ENCODE measurements at places on chromosomes 4 and X.

- DNase-seq, result peak; percentile 74
These were observed 39.2 kb downstream of the COPS4 start for GRCh38 chr4:83074086-83074704.

DNA sequence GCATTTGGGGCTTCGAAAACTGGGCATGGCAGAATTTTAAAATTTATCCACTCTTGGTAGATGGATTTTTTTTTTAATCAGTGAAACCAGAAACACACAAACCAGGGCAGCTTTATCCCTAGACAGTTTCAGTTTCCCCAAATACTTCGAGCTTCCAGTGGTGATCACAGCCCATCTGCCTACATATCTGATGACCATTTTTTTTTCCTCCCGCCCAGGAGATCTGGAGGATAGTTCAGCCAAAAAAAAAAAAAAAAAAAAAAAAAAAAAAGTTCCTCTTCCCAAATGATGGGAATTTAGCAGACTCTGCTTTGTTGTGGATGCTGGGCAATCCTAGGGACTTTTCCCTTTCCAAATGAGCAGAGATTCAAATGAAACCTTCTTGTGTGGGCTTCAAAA is 1.0 kb upstream of the TBC1D9 start:
- no peak for DNase-seq

DNA sequence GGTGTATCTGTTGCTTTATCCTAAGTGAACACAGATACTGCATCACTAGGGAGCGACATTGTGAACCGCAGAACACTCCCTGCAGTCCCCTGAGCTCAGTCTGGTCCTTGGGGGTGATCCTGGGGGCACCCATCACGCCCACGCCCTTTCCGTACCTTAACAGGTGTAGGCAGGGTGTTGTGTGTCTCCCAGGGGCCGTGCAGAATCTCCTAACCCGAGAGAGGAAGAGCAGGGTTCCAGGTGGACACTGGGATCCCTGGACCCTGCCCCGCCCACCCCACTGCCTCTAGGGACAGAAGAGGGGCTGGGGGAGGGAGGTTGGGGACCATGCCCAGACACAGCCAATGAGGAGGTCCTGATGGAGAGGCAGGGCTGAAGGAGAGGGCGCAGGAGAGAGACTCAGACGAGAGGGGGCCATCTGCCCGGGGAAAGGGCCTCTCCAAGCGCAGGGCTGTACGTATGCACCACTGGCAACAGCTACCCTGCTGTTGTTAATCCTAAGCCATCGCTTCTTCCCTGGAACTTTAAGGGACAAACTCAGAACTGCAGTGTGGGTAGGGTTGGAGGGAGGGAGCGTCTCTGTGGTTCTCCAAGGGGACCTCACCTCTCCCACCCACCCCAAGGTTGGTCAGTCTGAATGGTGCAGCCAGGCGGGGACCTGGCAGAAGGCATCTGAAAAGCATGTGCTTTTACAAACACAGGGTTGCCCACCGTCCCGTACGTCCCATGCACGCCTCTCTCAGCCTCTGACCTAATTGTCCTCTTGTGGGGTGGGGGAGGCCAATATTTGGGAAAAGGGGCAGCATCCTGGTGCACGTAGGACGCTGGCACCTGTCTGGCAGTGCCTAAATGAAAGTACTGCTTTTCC is 2.5 kb downstream of the P2RY8 start:
- no peak for DNase-seq

- no peak for DNase-seq
These were observed 74.4 kb downstream of the MTMR1 start for GRCh38 chrX:150767475-150768131.

DNA sequence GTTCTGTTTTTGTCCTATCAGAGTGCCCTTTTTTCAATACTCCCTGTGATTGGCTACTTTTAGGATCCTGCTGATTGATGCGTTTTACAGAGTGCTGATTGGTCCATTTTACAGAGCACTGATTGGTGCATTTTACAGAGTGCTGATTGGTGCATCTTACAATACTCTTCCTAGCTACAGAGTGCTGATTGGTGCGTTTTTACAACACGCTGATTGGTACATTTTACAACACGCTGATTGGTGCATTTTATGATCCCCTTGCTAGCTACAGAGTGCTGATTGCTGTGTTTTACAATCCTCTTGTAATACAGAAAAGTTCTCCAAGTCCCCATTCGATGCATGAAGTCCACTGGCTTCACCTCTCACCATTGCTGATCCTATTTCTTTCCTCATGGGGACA is 176.8 kb downstream of the GC start:
- no peak for DNase-seq

DNA sequence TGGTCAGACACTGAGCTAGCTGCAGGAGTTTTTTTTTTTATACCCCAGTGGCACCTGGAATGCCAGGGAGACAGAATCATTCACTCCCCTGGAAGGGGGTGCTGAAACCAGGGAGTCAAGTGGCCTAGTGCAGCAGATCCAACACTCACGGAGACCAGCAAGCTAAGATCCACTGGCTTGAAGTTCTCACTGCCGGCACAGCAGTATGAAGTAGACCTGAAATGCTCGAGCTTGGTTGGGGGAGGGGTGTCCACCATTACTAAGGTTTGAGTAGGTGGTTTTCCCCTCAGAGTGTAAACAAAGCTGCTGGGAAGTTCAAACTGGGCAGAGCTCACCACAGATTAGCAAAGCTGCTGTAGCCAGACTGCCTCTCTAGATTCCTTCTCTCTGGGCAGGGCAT is 537.9 kb upstream of the LCORL start:
- no peak for DNase-seq

DNA sequence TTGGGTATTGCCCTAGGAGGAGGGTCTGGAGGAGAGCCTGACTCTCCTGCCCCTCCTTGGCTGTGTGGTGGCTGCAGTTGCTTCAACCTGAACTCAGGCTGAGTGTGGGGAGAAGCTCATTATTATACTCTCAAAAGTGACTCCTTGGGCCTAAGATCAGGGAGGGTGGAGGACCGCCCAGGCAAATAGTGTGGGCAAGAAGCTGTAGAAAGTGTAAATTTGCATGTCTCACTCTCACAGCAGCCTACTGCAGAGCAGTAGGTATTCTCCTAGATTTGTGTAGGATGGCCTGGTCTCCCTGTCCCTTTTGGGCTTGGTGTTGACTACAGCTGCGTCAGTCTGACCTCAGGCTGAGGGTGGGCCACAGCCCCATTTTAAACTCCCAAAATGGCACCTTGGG is 156.1 kb downstream of the ZNF330 start:
- no peak for DNase-seq

DNA sequence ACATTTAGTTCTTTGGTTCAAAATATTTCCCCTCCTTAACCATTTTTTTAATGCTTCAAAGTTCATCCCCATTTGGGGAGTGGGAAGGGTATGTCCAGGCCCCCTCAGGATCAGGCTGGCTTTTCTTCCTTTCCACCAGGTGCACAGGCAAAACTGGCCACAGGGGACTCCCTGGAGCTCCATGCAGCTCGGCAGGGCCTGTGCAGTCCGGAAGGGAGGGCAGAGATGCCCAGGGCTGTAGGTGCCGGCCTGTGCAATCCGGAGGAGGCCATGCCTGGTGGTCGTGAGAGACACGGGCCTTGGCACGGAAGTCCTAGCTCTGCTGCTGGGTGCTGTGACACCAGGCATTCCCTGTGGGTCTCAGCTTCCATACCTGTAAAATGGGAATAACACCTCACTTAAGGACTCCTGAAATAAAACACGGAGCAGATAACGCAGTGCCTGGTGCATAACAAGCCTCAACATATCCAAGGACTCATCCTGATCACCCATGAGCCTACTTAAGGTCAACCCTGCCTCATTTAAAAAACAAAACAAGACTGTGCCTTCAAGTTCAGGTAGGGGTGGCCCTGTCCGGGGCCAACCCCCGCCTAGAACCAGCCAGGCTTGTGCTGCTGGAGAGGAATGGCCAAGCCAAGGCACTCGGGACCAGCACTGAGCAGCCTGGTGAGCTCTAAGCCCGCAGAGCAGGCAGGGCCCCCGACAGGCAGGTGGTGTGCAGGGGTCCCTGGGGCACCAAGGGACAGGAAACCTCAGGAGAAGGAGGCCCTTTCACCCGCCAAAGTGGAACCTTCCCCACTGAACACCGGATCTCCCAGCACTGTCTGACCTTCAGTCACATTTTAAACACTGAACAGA is 21.2 kb upstream of the CYP4V2 start:
- no peak for DNase-seq

- DNase-seq, result no peak
These were observed 61.1 kb downstream of the RGS12 start for GRCh38 chr4:3353752-3354454.
